ENCODE measurements at places on chromosomes 2 and 18.

DNA sequence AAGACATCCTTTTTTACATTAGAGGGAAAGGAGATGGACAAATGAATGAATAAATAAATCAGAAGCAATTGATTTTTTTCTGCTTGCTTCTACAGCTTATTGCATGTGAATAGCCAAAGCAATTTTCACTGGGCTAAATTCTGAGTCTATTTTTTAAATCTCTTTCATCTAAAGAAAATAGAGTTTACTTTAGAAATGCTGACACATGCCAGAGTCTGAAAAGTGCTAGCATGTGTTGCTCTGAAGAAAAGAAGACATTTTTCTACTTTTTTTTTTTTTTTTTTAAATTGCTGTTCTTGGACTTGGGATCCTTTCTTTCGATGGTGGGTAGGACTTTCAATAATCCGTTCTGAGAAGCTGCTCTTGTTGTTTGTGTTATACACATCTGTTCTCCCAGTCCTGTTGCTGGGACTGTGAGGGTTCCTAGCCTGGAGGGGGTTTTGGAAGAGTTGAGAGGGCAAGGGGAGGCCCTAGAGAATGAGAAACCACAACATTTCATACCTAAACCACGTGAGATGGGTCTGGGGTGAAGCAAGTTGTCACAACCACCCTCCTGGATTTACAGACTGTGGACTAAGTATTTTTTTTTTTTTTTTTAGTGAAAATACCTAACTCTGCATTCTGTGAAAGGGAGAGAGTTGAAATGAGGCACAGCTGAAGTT, 193.5 kb downstream of the PRKCE start:
- no peak for DNase-seq

- no peak for DNase-seq
These were observed 109.1 kb downstream of the PLA2R1 start for GRCh38 chr2:159953136-159953823.

- DNase-seq: no peak
These were observed 80.4 kb downstream of the CELF4 start for GRCh38 chr18:37484983-37485834.

- no peak for DNase-seq
These were observed 753.5 kb upstream of the PKDCC start for GRCh38 chr2:41294331-41294730.

DNA sequence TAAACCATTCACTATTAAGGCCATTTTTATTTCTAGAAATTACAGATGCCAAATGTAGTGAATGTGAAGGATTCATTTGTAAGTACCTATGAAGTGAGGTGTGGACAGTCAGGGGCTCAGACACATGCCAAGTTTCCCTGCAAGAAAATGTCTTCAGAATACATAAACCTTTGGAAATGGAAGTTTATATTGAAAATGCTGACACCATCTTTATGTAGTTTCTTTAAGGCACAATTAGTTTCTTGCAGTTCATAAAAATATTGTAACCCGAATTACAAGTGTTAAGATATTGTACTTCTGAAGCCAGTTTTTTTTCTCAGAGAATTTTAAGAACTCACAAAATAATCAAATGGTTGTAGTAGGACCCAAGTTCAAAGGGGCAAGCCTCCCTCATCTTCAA, 66.1 kb upstream of the LYPD1 start:
- no peak for DNase-seq

- DNase-seq: no peak
These were observed 25.5 kb downstream of the MRPL35 start for GRCh38 chr2:86224645-86225355.

DNA sequence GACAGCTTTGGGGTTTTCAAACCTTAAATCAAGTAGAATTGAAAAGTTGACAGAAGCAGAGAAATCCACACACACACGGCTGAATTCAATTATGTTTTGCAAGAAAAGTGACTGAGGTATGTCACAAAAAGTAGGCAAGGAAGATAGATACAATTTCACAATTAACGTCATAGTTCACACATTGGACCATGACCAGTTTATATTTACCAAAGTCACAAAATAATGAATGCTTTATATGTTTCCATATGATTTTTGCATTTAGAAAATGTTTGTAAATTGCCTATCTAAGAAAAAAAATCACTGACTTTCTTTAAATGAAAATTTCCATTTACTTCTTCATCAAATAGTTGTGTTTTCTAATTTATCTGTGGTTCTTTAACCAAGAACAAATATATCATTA, 29.4 kb upstream of the ZNF516 start:
- DNase-seq: no peak

DNA sequence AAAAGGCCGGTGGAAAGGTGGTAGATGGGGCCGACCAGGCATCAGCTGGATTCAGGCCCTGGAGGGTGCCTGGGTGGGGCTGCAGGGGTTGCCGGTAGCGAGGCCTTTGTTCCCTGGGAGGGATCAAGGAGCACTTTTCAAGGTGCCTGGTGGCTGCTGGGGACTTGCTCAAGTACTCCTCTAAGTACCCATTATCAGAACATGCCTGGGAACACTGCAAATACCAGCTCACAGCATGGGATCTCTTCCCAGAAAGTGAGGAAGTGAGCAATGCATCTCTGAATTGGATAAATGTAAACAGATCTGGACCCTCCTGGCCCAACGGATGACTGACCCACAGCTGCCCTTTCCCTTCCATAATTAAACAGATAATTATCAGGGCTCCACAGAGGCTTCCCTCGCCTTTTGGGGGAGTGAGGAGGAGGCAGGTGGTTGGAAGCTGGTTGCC, 210.5 kb downstream of the SH3RF3 start:
- DNase-seq: no peak

GRCh38 chr2:219469186-219469724, 29.4 kb upstream of the GMPPA start:
- DNase-seq: no peak

GRCh38 chr2:235639428-235639773, 145.6 kb downstream of the AGAP1 start:
- DNase-seq: no peak

GRCh38 chr2:134324947-134325346, 71.1 kb downstream of the MGAT5 start:
- no peak for DNase-seq

DNA sequence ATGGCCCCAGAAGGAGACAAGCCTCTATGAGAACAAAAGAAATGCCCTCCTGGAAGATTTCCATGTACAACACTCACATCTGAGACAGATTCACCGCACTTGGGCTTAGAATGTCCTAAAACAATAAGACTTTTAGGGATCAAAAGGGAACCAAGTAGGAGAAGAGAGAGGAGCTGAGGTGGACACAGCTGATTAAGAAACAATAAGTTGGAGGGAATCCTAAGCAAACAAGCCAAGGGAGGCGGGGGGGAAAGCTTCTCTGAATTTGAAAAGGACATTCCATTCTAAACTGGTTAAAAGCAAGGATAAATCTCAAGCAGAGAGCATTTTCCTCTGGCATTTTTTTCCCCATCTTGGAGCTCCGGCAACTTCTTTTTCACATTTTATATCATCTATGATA, 9.9 kb downstream of the ACVR1 start:
- no peak for DNase-seq

DNA sequence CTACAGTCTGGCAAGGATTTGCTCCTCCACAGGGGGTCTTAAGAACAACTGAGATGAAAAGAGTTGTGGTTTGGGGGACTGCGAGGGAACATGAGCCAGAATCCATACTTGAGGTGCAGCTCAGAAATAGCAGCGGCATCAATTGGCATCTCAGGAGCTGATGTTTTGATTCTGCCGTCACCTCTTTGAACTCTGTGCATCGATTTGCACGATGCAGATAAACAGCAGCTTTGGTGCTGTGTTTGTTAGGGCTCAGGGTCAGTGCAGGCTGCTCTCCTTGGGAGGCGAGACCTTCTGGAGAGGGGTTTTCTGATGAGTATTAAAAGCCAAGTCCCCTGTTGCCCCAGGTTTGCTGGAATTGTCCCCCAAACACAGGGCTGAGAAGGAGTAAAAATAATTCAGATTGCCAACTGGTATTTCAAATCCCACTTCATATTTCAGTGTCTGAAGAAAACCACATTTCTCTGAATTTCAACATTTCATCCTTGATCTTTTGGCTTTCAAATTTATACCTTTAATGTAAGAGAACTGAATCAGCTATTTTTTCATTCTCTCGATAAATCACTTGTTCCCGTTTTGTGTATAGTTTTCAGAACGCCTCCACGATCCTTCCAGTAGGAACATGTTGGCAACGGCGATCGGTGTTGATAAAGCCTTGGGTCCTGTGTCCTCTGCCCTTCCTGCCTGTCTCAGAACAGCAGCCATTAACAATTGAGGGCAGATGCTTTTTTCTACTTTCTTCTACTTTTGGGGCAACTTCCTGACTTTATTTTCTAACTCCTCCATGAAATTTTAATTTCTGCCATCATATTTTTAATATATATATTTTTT, 65.0 kb downstream of the RAB31 start:
- DNase-seq: no peak

- DNase-seq: no peak
These were observed 30.8 kb upstream of the EML4 start for GRCh38 chr2:42138163-42139015.

DNA sequence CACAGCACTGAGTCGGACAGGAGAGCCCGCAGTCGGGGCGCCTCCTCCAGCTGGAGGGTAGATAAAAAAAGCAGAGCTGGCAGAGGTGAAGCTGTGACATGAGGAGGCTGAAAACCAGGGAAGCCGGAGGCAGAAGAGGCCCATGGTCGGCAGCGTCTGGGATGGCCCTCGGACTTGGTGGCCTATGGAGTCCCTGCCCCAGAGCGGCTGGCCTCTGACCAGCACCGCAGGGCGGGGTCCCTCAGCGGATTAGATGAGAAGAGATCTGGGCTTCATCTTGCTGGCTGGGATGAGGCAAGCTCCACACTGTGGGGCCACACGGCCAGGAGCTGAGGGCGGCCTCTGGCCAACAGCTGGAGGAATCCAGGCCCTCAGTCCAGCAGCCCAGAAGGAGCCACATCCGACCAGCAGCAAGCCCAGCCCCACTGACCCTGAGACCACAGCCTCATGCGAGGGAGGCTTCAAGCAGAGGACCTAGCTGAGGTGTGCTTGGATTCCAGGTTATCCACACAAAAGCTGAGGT, 174.1 kb downstream of the EIPR1 start:
- no peak for DNase-seq

GRCh38 chr2:31698722-31699121, 118.0 kb upstream of the SRD5A2 start:
- DNase-seq: no peak

DNA sequence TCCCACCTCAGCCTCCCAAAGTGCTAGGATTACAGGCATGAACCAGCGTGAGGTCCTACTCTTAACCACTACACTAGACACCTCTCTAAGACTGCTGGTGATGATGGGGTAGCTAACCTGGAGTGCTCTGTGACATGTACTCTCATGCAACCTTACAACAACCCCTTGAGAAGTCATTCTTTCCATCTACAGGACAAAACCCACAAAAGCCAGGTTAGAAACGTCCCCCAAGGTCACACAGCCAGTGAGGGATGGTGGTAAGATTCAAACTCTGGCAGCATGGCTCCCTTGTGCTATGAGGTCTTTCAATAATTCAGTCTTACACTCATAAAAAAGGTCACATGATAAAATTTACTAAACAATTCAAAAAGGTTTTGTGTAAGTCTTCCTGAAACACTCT, 94.8 kb upstream of the SERTAD2 start:
- DNase-seq: no peak

DNA sequence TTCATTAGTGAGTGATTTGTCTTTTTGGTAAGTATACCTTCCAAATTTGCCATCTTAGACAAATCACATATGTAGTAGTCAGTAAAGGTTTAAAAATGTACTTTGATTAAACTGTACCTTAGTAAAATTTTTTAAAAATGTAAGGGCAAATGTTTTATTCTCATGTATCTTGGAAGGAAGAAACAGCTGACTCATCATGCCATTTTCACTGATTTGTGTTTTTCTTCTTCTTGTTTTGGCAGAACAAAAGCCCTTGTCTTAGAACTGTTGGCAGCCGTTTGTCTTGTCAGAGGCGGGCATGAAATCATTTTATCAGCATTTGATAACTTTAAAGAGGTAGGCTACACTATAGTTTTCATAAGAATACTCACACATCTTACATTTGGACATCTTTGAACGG, 136.5 kb downstream of the PRPF40A start:
- DNase-seq: no peak

DNA sequence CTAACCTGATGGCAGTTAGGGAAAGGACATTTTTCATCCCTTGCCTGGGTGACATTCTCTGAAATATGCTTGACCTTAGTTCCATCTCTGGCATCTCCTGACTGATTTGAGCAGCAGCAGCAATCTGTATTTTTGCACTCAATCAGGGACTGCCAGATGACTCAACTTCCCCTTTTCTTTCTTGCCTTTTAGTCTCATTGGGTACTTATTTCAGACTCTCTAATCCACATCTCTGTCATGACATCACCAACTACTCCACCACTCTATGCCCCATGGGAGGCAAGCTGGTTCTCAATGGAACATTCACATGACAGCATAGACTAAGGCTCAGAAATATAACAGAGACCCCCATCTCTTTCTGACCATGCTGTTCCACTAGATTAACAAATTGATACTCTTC, 254.2 kb downstream of the RIT2 start:
- no peak for DNase-seq

GRCh38 chr18:2468051-2468450, 103.3 kb downstream of the METTL4 start:
- DNase-seq: no peak

- no peak for DNase-seq
These were observed 2.8 kb upstream of the WNT10A start for GRCh38 chr2:218877891-218878290.

DNA sequence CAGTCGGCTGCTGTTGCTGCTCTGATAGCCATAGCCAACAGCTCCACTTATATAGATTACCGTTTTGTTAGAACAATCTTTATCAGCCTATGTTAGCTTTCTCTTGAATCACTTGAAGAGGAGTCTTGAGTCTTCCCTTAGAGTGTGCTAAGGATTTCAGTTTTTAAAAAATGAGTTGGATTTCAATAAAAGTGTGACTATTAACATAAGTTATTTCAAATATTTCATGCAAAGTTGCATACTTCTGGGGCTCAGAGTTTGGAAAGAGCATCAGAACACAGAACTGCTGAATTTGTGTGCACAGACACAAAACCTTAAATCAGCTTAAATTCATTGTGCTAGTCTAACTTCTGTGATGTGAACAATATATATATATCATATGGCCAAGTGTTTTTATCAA, 174.7 kb downstream of the MTX2 start:
- no peak for DNase-seq

DNA sequence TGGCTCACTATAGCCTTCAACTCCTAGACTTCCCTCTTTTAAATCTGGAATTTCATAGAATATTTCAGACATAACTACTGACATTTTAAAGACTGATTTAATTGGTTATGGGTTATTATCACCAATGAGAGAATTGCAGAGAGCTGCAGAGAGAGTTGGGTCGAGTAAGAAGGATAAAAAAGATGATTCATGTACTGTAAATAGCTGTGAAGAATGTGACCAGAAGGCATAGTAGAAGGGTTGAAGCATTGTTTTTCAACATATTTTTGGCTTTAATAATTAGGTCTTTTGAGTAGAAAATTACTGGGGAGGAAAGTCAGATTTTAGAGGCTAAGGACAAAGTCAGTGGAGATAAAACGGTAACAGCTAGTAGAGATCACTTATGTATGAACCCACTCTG, 503.2 kb upstream of the SLC8A1 start:
- no peak for DNase-seq

Measured in stimulated activated naive CD4-positive, alpha-beta T cell (primary cell).